ENCODE measurements at places on chromosomes 5 and 9.

DNA sequence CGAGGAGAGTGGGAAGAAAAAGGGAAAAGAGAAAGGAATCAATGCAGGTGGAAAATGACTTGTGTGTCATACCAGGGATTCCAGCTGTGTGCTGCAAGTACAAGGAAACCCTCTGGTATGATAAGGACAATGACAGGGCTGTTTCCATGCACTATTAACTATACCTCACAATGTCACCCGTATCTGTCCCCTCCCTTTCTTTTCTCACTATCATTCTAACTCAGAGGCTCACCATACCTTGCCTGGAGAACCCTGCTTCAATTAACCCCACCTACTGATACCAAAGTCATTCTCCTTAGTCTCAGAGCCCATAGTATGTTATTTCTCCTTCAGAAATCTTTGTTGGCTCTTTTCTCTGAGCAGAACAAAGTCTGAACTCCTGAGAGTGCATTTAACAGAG, 236.2 kb upstream of the NREP start:
- DNase-seq, result no peak

DNA sequence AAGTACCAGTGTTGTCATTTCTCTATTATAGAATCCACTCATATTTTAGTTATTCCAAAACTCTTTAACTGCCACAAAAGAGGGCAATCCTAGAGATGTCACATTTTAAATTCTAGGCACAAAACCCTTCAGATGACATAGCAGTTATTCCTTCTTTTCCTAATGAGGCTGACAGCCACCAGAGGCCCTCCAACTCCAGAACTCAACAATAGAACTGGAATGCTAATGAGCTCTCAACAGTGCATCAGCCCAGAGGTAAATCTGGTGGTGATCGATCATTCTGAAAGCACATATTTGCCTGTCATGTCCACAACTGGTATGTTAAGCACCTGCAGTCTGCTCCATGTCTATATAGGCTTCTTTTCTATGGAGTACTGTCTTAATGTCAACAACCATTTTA, 40.2 kb upstream of the RAB3C start:
- no peak for DNase-seq

GRCh38 chr5:151063142-151063989, 17.5 kb downstream of the TNIP1 start:
- no peak for DNase-seq

DNA sequence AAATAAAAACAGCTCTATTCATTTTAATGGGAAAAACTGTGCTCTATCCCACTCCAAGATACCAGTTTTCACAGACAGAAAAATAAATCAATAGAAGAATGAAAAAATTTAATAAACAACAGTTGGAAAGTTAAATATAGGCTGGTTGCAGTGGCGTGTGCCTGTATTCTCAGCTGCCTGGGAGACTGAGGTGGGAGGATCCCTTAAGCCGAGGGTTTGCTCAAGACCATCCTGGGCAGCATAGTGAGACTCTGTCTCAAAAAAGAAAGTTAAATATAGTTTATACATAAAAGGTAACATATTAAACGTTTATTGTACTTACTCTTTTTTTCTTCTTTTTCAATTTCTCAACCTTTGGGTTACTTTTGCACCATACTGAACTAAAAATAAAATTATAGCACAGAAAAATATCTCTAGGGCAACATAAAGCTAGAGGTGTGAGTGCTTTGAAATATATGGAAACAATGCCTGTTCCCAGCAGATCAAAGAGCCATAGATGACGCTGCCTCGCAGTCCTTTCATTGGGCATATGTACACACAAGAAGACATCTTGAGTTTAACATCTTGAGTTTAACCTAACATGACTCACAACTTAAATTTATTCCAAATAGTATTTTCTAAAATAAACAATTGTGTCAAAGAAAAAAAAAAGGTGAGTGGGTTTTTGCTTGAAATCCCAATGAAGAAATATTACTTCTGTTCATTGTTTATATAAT, 25.7 kb upstream of the KLF9 start:
- no peak for DNase-seq

DNA sequence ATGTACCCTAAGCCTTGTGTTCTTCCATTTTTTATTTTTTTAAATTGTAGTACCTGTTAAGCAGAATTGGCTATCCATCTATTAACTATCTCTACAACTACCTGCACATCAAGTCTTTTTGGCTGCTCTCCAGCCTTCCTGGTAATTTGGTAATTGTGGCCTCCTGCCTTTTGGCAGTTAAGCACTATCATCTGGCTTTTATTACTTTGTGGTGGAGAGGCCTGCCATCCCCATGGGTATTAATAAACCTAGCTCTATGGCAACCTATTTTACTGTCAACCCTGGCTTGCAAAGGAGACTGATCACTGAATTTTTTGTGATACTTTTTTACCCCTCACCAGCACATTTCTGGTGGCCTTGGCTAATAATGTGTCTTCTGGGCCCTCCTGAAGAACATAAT, 20.5 kb downstream of the SELENOP start:
- DNase-seq, result no peak

- no peak for DNase-seq
Measured at GRCh38 chr9:88808019-88808656, 183.1 kb upstream of the S1PR3 start.

DNA sequence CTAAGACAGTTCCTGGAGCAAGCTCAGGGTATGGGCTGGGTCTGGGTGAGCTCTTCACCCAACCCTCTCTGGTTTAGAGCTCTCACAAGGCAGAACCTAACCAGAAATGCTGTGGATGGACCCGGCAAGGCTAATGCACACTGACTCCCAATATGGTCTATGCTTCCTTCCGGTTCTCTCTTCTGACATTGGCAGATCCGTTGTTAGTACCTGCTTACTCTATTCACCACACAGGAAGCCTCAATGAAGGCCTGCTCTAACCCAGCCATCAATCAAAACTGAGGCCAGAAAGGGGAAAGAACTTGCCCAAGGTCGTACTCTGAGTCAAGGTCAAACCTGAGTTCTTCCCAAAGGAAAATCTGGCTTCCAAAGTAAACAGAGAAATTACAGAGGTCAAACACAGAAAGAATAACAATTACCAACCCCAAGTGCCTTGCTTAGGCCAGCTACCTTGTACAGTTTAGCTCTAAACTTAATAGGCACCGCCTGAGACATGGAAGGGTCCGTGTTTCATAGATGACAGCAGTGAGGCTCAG, 46.0 kb upstream of the AKNA start:
- DNase-seq, result no peak

- no peak for DNase-seq
Measured at GRCh38 chr9:79377339-79377855, 194.4 kb upstream of the TLE4 start.

- DNase-seq, result no peak
Measured at GRCh38 chr9:135551031-135551430, 5.1 kb downstream of the OBP2A start.

DNA sequence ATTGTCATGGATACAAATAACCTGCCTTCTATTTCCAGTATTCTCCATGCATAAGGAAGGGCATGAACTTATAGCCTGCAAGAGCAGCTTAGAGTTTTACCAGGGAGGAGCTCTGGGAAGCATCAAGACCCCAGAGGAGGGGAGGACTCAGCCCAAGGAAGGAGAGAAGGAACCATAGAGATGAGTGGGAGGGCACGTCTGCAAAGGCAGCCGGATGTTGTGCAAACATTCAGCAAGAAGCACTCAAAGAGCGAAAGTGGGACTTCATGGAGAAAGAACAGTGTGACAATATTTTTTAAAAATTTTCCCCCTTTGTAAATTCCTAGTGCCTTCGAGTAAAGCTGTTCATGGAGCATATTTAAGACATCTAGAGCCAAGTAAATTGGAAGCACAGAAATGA, 270.1 kb upstream of the PTGER4 start:
- no peak for DNase-seq

- DNase-seq, result no peak
Measured at GRCh38 chr9:8430945-8431344, 631.4 kb upstream of the DMAC1 start.

GRCh38 chr9:70081120-70081495, 37.5 kb downstream of the MAMDC2 start:
- DNase-seq, result no peak

DNA sequence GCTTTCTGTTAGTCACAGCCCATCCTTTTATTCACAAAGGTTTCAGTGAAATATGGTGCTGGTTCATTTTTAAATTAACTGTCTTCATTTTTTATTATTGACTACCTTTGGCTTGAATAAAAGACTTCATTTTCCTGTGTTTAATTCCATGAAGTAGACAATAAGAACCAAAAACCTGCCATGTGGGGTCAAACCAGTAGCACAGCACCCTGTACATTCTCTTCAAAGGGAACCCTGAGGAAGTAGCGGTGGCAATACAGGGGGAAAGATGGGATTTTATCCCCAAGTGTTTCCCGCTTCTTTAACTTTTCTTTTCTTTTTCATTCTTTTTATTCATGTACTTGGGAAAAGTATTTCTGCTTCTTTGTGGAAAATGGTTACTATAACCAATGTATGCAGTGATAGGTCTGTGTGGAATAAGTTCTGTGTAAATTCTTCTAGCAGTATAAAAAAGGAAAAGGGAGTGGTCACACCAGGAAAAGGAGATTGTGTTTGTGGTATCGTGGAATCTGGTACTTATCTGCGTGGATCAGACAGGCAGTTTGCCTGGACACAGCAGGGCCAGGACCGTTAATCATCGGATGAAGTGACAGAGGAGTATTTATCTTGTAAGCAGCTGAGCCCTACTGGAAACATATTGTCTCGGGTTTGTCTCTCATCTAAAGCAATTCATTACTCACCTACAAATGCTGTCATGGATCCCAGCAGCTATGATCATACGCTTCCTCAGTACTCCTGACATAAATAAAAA, 94.2 kb downstream of the PPIC start:
- no peak for DNase-seq

GRCh38 chr5:10592601-10593000, 28.7 kb downstream of the ANKRD33B start:
- DNase-seq, result no peak

DNA sequence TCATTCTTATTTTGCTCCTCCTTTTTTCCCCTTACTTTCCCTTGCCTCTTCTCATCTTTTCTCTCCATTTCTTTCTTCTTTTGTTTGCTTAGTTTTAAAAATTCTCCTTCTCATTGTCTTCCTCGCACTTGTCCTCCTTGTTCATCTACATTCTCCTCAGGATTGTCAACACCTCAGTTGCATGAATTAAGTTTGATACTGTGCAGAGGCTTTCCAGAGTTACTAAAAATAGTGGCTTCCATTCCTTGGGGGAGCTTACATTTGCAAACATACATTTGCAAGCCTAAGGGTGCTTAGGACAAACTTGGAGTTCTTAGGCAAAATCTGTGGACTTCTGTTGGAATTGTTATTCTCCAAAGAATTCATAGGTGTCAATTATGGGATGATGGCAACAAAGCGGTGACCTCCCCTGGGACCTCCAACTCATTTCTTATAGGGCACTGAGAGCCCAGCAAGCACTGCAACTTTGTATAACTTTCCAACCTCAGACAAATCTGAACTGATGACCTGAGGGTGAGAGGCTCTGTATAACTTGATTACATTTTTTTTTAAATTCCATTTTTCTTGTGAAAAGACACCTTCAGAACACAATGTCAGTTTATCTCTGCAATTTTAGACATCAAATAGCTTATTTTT, 371.4 kb downstream of the TMEM38B start:
- DNase-seq, result no peak

- no peak for DNase-seq
Measured at GRCh38 chr5:14715481-14715880, 51.0 kb downstream of the OTULIN start.

GRCh38 chr5:179142434-179143198, 82.4 kb downstream of the ZNF354C start:
- DNase-seq, result no peak

GRCh38 chr5:128228008-128228407, 144.4 kb downstream of the SLC12A2 start:
- DNase-seq, result peak; percentile 61

GRCh38 chr9:107460153-107461023, 29.2 kb downstream of the KLF4 start:
- no peak for DNase-seq

DNA sequence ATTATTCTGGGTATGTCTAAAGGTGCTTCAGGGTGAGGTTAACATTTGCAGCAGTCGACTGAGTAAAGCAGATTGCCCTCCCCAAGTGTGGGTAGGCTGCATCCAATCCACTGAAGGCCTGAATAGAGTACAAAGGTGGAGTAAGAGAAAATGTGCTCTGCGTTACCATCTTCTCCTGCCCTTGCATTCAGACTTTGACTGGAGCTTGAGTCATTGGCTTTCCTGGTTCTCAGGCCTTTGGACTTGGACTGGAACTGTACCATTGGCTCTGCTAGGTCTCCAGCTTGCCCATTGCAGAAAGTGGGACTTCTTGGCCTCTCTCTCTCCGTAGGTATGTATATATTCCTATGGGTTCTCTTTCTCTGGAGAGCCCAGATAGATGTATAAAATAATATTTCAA, 120.9 kb upstream of the CNTLN start:
- DNase-seq, result no peak

Measured in right forelimb (tissue), 1 donor.